ENCODE measurements at places on chromosomes 11 and 22. TPM values are rescaled to one million over a fixed set of nuclear protein-coding genes. Genes with fewer than 3 reads are reported as not detected.

Gene PACSIN2
- polyA plus RNA-seq: 37.4 TPM

Gene OR5A1
- not detected for polyA plus RNA-seq

Gene SPON1
- 45.0 TPM for polyA plus RNA-seq

Gene OR51B4
- polyA plus RNA-seq: 0.26 TPM

Gene MFRP
- not detected for polyA plus RNA-seq

Gene PKP3
- polyA plus RNA-seq: 9.1 TPM

Gene ARHGEF17
- polyA plus RNA-seq: 77.9 TPM

DNA sequence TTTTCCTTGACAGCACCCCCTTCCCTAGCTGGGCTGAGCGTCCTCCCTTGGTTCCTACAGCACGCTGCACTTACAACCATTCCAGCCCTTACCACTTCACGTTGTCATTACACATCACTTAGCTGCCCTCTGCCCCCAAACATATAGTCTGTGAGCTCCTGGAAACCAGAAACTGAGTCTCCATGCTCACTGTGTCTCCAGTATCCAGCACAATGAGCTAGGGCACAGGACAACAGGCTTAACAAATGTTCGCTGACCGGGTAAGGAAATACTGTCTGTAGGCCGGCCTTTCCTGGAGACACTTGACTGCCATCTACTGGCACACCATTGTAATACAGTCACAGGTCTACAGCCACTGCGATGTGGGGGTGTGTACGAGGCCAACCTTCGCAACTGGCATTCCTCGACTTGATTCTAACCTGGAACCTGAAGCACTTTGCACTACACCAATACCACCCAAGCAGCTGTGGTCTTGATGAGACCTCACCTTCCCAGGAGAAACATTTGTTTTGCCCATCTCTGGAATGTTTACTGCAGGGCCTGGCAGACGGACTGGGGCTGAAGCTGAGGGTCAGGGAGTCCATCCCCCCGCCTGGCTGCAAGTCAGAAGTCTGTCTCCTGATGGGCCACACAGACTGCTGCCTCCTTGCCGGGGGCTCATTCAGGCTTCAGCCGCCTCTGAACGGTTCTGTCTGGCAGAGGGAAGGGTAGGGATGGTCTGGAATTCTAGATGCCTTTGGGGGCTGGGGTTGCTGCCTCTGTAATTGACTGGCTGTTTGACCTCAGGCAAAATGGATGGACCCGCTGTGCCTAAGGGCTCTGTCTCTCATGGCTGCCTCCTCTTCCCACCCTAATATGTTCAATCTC, 72.0 kb downstream of the SYN3 start:
- peak; percentile 88 for DNase-seq

GRCh38 chr22:24894220-24894975, 52.1 kb downstream of the LHFPL7 start:
- DNase-seq: peak; percentile 42

Gene RASD2
- polyA plus RNA-seq: 3.0 TPM

Gene FOLH1
- 20.2 TPM for polyA plus RNA-seq

Gene IGSF22
- polyA plus RNA-seq: 2.6 TPM

DNA sequence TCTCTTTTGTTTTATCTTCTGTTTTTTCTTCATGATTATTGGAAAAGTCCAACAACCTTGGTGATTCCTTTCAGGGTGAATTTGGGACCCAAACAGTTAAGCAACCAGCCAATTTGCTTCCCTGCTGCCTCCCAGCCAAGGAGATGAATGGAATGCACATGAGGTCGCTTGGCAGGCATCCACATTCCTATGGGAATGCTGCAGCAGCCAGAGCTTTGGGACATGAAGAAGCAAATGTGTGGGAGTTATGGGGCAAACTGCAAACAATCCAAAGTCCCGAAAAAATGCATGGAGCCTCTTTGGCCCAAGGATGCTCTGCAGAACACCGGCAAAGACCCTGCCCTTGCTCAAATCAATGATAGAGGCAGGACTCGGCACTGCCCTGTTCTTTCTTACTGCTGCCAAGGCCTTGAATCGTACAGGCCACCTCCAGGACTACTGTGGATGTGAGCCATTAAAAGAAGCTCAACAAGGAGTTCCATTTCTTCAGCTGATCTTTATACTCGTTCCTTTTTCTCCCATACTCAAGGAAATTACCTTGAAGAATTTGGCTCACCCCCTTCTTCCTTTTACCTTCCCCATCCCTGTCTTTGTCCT, 117.3 kb upstream of the TEAD1 start:
- peak; percentile 62 for DNase-seq

- DNase-seq: no peak
Measured at GRCh38 chr11:120121914-120122473, 15.9 kb downstream of the TRIM29 start.

- no peak for DNase-seq
Measured at GRCh38 chr11:44731685-44732430, 5.1 kb downstream of the TSPAN18 start.

DNA sequence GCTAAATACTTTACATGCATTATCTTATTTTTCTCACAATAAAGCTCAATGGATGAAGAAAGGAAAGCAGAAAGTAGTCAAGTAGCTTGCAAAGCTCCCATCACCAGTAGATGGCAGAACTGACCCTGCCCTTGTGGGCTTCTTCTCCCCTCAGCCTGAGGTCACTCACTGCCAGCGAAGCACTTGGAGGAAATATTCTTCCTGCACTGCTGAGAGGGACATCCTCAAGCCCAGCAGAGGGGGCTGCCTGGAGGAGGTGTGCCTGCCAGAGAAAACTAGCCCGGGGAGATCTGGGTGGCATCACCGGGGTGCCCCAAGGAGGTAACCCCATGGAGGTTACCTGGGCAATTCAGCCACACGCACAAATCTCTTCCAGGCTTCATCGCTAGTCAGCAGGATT, 6.6 kb downstream of the APOL4 start:
- DNase-seq: no peak

- DNase-seq: no peak
Measured at GRCh38 chr11:133669371-133670053, 137.2 kb upstream of the OPCML start.

Gene DEFB131B
- polyA plus RNA-seq: not detected

Gene FAM180B
- 0.11 TPM for polyA plus RNA-seq

Gene PKNOX2
- 12.0 TPM for polyA plus RNA-seq

Gene MS4A12
- polyA plus RNA-seq: not detected

DNA sequence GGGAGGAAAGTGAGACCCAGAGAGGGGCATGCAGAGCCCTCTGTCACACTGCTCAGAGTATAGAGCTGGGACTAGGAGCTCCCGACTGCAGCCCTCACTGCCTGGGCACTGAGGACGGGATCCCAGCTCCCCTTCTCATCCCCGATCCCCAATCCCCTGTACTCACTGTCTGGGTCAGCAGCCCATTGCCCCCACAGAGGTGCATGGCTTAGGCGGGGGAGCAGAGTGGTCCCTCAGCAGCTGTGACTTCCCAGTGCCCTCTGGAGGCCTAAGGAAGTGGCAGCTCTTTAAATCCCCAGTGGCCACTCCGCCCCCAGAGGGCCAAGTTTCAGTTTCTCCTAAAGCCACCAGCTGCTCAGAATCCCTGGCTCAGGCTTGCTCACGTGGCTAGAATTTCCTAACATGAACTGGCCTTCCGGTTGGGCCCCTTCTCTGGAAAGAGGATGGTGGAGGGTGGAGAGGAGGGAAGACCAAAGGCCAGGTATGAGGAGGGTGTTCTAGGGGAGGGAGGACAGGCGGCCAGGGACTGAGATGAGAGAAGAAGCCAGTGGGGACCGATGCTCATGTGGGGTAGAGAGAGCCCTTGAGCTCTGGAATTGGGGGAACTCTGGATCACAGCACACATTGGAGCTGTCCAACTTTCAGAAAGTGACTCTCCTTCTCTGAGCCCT, at the start of gene BATF2:
TSS of gene BATF2 (minus strand) at position 262 of the 671 bp plus-strand sequence. CDS start at position 205, 57 bp downstream.
- DNase-seq: peak; percentile 66

All from left renal pelvis (tissue), 4 donors.